ENCODE measurements at places on chromosomes 6 and 20. TPM values are rescaled to one million over a fixed set of nuclear protein-coding genes. Genes with fewer than 3 reads are reported as not detected.
A peak's percentile ranks its signal among the peaks of the same experiment; 100 is the strongest.

DNA sequence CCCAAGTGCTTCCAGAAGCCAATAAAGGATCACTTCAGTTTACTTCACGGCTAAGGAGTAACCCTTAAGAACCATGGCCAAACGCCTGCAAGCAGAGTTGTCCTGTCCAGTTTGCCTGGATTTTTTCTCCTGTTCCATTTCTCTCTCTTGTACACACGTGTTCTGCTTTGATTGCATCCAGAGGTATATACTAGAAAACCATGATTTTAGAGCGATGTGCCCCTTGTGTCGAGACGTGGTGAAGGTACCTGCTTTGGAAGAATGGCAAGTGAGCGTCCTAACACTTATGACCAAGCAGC, 2.5 kb downstream of the RFPL4B start:
- DNase-seq = no peak

GRCh38 chr6:140208286-140208685, 833.8 kb upstream of the CITED2 start:
- DNase-seq = peak; percentile 53

DNA sequence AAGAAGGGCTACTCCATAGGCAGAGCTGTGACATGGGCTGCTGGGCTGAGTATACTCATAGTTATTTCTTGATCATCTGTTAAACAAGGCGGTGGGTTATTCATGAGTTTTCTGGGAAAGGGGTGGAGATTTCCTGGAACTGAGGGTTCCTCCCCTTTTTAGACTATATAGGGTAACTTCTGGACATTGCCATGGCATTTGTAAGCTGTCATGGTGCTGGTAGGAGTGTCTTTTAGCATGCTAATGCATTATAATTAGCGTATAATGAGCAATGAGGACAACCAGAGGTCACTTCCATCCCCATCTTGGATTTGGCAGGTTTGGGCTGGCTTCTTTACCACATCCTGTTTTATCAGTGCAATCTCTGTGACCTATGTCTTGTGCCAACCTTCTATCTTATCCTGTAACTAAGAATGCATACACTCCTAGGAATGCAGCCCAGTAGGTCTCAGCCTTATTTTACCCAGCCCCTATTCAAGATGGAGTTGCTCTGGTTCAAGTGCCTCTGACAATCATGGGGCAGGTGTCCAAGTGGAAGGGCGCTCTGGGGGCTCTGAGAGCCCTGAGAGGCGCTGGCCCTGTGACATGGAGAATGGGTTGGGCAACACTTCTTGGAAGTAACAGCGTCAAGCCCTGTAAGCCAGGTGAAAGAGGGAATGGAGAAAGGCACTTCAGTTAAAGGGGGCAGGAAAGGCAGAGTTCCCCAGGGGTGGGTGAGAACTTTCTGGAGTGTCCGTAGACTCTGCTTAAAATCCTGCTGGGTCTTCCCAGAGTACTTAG, 354.2 kb upstream of the SULF2 start:
- DNase-seq = no peak

DNA sequence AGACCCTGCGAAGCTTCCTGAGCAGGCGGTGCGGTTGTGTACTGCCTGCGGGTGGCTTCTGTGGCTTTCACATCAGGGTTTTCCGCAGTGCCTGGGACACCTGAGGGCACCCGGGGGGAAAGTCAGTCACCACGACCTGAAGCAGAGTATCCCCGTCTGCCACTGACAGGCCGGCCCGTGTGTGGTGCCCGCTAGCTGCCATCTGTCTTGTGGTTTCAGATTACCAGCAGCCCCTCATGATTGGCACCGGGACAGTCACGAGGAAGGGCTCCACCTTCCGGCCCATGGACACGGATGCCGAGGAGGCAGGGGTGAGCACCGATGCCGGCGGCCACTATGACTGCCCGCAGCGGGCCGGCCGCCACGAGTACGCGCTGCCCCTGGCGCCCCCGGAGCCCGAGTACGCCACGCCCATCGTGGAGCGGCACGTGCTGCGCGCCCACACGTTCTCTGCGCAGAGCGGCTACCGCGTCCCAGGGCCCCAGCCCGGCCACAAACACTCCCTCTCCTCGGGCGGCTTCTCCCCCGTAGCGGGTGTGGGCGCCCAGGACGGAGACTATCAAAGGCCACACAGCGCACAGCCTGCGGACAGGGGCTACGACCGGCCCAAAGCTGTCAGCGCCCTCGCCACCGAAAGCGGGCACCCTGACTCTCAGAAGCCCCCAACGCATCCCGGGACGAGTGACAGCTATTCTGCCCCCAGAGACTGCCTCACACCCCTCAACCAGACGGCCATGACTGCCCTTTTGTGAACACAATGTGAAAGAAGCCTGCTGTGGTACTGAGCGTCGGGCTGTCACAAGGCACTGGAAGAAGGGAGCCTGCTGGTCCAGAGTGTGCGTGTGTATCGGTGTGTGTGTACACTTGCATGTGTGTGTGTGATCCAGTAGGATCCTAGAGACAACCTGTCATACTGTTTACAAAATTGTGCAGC, 54.4 kb downstream of the GOPC start:
- DNase-seq = peak; percentile 97

GRCh38 chr20:23244156-23244915, 106.3 kb upstream of the NXT1 start:
- DNase-seq = peak; percentile 61

- DNase-seq = no peak
Observed at GRCh38 chr20:14319704-14320103, 17.7 kb downstream of the FLRT3 start.

Gene SLC22A2
- not detected for total RNA-seq

Gene SIM1
- total RNA-seq = 29.7 TPM

Gene GGTLC1
- total RNA-seq = not detected
